CD4-positive, alpha-beta T cell treated with Interleukin-17A for 1 hour (primary cell): ENCODE measurements at places on chromosomes 1 and 21.

DNA sequence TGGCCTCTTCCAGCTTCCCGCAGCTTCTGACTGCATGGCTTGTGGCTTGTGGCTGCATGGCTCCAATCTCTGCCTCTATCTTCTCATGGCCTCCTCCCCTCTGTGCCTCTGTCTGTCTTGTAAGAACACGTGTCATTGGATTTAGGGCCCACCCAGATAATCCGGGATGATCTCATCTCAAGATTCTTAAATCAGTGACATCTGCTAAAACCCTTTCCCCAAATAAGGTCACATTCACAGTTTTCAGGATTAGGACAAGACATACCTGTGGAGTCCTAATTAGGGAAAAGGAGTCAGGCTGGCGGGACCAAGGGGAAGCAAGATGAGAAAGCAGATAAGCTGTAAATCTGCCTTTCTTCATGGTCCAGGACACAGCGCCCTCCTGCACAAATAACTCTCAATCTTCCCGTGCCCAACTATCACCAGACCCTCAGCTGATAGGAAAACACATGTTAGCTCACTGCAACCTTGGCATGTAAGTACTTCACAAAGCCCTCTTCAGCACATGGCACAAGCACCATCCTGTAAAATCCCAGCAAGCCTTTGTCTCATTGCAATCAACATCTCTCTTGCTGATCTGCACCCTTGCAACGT lies 82.2 kb downstream of the SPSB1 start:
- DNase-seq: no peak

GRCh38 chr1:150233359-150234308 lies 2.3 kb downstream of the ANP32E start:
- DNase-seq: peak; percentile 47

DNA sequence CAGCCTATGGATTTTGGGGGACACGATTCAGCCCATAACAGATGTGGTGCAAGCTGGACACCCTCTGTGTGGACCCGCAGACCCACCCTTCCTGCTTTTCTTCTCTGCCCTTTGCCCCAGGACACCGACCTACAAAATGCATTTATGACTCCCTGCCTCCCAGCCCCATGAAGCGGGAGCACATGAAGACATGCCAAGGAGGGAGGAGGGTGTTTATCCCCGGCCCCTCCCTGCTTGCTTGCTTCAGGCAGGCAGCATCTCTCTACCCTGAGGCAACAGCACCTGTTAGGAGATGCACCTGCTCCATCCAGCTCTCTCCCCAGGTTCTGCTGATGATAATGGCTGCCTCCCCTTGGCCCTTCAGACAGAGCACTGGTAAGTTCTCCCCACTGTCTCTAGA lies 187.5 kb downstream of the PSMG1 start:
- no peak for DNase-seq

- DNase-seq: peak; percentile 99
Observed at GRCh38 chr1:54764133-54764921, at the start of gene PARS2. Gene PARS2, minus strand, starts transcription at chr1:54764523. Its CDS starts 5,362 bp downstream, at chr1:54759161.

- no peak for DNase-seq
Observed at GRCh38 chr1:177571076-177571475, 398.8 kb downstream of the SEC16B start.

GRCh38 chr1:197435224-197435623 lies 167.2 kb downstream of the CRB1 start:
- no peak for DNase-seq

GRCh38 chr1:82995951-82996350 lies 1003.0 kb downstream of the TTLL7 start:
- DNase-seq: no peak

DNA sequence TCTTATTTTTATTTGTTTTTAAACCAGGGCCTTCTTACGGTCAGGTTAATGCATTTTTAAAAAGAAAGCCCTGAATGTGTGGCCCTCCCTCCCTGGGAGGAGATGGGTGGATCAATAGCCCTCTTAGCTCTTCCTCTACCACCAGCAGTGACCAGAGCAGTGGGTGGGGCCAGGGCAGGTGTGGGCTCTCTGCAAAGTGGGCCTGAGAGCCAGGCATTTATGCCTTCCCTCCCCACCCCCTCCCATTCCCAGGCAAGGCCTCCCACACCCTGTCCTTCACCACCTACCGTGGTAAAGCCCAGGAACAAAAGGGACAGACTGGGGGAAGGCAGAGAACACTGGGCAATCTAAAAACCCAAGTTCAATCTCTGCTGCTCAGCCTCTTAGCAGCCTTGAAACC lies 63.9 kb downstream of the SSBP3 start:
- no peak for DNase-seq

GRCh38 chr1:234154320-234155251 lies 218.7 kb upstream of the COA6 start:
- peak; percentile 50 for DNase-seq

- DNase-seq: no peak
Observed at GRCh38 chr1:222750651-222751050, 13.6 kb downstream of the FAM177B start.
